Neural crest cell (in vitro differentiated cells): ENCODE measurements at places on chromosomes 12 and 14.

- DNase-seq = no peak
Observed at GRCh38 chr14:94010625-94011024, 13.5 kb downstream of the CCDC197 start.

- no peak for DNase-seq
Observed at GRCh38 chr12:88509851-88510250, 70.4 kb downstream of the KITLG start.

- peak; percentile 28 for DNase-seq
Observed at GRCh38 chr14:70121521-70121920, 67.2 kb downstream of the SLC8A3 start.

DNA sequence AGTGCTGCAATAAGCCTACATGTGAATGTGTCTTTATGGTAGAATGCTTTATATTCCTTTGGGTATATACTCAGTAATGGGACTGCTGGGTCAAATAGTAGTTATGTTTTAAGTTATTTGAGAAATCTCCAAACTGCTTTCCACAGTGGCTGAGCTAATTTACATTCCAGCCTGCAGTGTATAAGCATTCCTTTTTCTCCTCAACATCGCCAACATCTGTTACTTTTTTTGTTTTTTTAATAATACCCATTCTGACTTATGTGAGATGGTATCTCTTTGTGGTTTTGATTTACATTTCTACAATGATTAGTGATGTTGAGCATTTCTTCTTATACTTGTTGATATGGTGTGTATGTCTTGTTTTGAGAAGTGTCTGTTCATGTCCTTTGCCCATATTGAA lies 1186.2 kb downstream of the BCL11B start:
- DNase-seq = no peak

DNA sequence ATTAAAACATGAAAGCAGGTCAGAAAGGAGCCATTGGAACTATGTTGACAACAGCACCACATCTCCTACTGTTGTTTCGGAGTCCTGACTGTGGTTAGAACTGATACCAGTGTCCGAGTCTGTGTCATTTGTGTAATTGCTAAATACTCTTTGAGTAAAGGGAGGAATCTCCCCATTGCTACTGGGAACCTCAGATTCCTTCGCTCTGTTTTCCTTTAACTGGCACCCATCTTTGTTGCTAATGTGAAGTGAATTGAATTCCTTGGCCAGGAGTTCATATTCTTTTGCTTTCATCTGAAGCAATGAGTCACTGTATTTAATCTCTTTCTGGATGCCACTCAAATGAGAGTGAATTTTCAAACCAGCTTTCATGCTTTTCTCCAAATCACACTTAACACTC lies 31.5 kb downstream of the RASSF9 start:
- no peak for DNase-seq

GRCh38 chr12:77923882-77924281 lies 93.2 kb downstream of the NAV3 start:
- DNase-seq = no peak

GRCh38 chr12:132154341-132154761 lies 10.1 kb downstream of the NOC4L start:
- DNase-seq = no peak

DNA sequence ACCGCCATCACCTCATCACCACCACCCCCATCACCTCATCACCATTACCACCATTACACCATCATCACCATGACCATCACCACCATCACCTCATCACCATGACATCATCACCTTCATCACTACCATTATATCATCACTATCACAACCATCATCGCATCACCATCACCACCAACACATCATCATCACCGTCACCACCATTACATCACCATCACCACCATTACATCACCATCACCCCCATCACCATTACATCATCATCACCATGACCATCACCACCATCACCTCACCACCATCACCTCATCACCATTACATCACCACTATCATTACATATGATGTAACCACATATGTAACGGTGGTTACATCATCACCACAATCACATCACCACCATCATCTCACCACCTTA lies 132.3 kb downstream of the RIMBP2 start:
- no peak for DNase-seq

DNA sequence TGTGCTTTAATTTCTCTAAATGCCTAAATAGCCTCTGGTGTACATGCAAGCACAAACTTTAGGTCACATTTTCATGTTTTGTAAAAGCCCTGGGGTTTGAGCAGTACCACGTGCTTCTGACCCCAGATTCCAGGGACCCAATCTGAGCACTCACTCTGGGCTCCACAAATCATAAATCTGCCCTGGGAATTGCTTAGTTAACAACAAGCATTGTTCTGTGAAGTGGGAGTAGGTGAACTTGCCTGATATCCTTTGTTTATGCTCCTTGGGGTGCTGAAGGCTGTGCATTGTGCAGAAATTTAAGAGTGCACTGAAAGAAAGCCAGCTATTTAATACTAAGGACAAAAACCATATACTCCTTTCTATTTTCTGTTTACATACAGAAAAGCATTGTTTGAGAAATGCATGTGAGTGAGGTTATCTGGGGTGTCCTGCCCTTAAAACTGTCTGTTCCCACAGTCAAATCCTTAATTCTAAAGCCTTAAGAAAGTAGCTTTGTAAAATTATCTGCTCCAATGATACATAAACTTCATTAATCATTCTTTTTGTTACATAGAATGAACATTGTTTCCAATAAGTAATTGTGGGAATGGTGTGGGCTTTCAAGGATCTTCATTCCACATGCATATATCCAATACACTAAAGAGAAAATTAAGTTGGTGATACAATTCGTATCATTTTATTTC lies 258.6 kb upstream of the NPAS3 start:
- DNase-seq = no peak

DNA sequence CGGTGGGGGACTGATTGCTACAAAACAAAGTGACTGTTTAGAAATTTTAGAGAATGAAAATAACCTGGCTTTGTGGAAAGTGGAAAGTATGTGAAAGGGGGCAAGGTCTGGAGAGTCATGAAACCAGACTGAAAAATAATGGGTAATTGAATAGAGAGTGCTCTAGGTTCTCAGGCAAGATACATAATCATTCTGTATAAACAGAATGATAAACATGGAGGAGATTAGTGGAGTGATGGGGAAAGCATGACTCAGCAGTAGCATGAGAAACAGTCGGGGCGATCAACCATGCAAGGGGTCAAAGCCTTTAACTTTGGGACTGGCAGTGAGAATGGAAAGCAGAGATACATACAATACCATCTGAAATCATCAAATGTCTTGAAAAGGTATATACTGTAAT lies 332.5 kb downstream of the CCER1 start:
- no peak for DNase-seq

GRCh38 chr14:92615451-92615850 lies 101.9 kb downstream of the RIN3 start:
- no peak for DNase-seq

DNA sequence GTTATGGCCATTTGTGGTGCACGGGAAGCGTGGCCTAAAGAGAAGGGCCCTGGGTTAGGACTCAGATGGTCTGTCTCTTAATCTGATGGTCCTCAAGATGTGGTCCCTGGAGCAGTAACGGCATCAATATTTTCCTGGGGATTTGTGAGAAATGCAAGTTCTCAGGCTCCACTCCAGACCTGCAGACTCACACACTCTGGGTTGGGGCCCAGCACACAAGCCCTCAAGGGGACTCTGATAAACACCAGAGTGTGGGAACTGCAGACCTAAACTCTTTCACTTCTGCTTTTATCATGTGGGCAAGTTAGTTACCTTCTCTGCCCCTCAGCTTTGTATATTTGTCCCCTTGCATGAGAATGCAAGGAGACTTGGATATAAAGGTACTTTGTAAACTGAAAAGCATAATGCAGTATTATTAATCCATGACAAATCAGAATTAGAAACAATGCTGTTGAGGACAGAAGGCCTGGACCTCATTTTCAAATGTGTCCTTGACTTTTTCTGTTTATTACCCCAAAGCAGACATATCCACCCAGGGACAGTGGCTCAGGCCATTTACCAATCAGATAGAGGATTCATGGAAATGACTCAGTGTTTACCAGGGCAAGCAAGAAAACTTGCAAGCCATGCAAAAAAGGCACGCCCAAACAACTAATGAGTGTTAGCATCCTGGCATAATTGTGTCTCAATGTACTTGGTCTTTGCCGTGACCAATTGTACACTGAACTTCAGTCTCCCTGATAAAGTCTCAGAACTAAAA lies 157.0 kb downstream of the ASCL1 start:
- no peak for DNase-seq

DNA sequence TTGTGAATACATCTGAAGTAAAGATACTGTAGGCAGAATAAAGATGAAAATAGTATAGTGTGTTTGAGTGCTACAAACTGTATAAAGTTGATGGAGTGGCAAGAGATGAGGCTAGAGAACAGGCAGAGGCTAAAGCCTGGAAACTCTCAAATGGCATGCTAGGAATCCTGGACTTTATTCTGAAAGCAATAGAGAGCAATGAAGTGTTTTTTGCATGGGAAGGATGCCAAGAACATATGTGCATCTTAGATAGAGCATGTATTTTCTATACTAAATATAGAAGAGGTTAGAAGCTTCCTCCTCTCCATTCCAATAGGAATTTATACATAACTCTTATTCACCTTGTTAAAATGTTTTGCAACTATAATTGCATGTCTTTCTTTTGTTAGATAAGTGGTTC lies 86.3 kb upstream of the TMTC2 start:
- DNase-seq = no peak

- DNase-seq = no peak
Observed at GRCh38 chr14:66249544-66249943, 236.6 kb upstream of the CCDC196 start.

DNA sequence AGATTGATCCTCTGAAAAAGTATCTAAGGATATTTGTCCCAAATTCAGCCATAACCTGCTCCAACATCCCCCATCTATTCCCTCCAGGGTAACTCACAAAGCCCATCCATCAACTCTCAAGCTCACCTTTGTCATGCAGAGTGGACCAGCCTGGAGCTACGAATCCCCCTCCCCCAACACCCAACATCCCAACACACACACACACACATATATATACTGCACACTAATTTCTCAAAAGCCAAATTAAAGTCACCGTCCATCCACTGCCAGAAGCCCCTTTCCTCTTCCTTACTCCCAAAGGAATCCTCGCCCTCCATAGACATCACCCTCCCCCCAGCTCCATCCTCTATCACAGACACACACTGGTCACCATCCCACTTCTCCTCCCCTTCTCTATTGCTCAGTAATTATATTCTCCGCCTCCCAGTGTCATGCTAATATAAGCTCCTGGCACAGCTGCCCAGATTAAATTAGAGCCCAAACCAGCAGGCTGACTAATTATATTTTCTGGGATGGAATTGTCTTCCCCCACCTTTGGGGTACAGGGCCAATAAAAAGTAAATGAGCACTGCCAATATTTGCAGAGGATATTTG lies 13.5 kb upstream of the TESPA1 start:
- DNase-seq = no peak

DNA sequence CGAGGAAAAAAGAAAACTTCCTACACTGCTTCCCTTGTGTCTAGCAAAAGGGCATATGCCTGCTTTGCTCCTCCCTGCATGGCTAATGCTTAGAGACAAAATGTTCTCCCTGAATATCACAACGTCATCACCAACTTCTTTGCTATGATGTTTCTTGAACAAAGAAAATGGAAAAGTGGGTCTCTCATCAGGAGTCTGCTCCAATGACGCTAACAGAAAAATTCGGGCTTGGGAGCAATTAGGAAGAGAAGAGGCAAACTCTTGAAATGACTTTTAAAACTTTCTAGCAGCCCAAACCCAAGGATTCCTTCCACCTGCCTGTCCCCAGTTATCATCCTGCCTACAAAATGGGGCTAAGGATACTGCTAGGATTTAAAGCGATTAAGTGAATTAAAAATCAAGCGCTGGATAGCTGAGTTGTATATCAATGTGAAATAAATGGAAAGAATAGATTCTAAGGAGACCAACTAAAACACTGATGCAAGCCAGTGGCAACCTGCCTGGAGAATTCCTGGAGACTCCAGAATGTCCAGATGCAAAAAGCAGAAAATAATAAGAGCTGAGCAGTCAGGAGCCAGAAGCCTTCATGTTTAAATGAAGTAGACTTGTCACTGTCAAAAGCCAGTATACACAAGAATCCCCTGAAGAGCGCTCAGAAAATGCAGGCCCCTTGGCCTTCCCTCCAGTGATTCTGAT lies 183.8 kb downstream of the DPF3 start:
- no peak for DNase-seq

DNA sequence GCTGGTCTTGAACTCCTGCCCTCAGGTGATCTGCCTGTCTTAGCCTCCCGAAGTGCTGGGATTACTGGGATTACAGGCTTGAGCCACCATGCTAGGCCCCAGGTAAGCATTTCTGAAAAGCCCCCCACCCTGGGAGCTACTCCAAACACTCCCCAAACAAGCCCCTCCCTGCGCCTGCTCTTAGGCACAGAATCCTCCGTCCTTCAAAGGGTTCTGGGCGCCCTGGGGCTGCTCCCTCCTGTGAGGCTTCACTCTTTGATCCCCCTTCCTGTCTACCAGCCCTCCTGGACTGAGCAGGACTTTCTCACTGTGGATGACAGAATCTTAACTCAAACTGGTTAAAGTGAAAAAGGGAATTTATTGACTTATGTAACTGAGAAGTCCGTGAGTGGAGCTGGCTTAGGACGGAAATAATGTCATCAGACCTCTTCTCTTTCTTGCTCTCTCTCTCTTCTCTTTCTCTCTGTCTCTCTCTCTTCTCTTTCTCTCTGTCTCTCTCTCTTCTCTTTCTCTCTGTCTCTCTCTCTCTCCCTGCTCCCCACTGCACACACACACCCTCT lies 66.9 kb upstream of the CLMN start:
- DNase-seq = no peak

GRCh38 chr12:115044073-115044472 lies 360.1 kb upstream of the TBX3 start:
- DNase-seq = no peak

GRCh38 chr12:122125452-122126341 lies 47.1 kb downstream of the MLXIP start:
- no peak for DNase-seq

DNA sequence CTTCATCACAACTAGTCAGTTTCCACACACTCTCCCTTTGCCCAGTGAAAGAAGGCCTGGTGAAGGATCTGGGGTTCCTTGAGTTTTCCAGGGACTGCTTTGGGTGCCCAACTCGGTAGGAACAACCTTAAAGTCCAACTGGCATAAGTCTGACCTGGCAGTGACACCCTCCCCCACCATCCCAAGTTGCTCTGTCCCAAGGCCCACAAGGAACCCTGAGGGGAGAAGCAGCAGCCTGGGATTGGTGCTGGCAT lies 1.6 kb downstream of the KMT2D start:
- DNase-seq = no peak

DNA sequence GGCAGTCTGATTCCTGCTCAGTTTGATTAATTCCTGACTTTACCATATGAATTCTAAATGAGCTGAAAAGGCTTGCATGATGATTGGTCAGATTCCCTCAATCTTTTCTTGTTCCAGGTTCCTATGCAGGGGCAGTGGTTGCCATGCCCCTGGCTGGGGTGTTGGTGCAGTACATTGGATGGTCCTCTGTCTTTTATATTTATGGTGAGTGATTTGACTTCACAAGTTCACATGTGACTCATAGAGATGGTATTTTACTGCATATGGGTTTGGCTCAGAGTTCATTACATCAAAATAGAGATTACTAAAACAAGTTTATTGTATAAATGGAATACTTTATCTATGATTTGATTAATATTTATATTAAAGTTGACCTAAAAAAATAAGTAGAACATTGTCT lies 44.8 kb downstream of the SLC17A8 start:
- DNase-seq = no peak
